ENCODE measurements at places on chromosomes 7 and 10. TPM values are rescaled to one million over a fixed set of nuclear protein-coding genes. Genes with fewer than 3 reads are reported as not detected.

- H3K27ac ChIP-seq: no peak overlapping the region
- no peak for DNase-seq
These were observed 38.0 kb downstream of the ADD3 start for GRCh38 chr10:110045772-110046171.

DNA sequence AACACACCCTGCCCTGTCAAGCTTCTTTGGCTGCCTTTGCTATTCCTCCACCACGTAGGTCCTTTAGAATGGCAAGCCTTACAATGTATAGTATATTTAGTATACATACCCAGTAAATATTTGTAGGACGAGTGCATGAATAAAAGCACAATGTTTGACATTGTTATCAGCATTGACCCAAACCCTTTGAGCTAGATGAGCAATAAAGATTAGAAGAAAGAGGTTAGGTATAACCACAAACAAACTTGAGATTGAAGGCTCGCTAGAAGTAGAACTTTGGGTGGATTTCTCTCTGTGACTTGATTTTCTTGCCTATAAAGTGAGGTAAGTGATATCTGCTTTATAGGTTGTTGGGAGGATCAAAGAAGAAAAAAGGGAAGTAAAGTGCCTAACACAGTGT lies 561.0 kb upstream of the GALNT17 start:
- no peak for DNase-seq
- no peak overlapping the region for H3K4me3 ChIP-seq
- no peaks in the 10 kb centered on the region for H3K27me3 ChIP-seq
- no peaks in the 10 kb centered on the region for H3K36me3 ChIP-seq
- H3K4me1 ChIP-seq: no peaks in the 10 kb centered on the region
- H3K27ac ChIP-seq: no peak overlapping the region

GRCh38 chr7:107690611-107691010 lies 30.0 kb downstream of the SLC26A4 start:
- no peak overlapping the region for H3K27ac ChIP-seq
- no peak overlapping the region for H3K4me3 ChIP-seq
- no peak for DNase-seq

DNA sequence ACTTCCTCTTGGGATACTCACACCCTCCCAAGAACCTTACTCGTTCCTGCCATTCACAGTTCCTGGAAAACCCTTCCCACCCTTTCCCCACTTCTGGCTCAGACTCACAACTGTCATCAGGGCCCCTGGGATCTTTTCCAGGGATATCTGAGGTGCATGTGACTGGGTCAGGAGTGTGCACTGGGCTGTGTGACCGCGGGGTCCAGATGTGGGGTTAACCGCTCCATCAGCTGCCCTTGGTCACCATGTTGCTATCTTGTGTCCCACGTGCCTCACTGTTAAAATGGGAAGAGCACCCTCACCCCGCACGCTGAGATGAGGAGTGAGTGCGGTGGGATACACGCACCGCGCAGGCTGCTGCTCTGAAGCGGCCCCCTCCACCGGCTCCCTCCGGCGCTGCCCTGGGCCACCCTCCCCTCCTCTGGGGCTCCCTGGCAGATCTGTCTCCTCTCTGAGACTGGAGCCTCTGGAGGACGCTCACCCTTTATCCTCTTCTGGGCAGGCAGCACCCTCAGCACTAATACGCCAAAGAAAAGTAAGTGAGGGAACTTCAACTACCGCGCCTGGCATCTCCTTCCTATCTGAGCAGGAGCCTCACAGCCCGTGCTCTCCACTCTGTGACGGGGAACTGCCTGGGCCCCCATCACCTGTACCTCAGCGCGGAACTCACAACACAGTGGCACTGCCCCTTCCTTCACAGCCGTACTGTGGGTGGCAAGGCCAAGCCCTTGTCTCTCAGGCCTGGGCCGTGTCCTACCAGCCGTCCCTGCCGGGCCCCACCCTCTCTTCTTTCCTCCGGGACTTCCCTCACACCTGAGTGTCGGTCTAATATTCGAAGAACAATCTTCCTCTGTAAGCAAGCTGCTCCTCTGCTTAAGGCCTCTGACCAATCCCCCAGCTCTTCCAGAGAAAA lies 15.6 kb downstream of the COBL start:
- no peaks in the 10 kb centered on the region for H3K36me3 ChIP-seq
- no peak for DNase-seq
- no peaks in the 10 kb centered on the region for H3K27me3 ChIP-seq

DNA sequence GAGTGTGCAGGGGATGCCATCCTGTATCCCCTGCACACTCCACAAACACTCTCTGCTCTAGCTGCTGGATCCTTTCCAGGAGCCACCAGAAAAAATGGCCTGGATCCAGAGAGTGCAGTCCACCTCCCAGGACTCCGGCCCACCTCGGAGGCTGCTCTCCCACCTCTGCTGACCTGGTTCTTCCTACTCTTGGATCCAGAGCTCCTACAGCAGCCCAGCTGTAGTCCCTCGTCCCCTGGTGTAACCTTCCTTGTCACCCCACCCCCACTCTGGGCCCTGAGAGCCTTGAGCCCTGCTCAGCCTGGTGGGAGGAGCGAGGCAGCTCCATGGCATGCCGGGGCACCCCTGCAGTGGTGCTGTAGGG lies 54.4 kb downstream of the GOLGA7B start:
- H3K36me3 ChIP-seq: no peaks in the 10 kb centered on the region
- H3K4me1 ChIP-seq: no peaks in the 10 kb centered on the region
- DNase-seq: no peak
- no peak overlapping the region for H3K4me3 ChIP-seq

- H3K4me1 ChIP-seq: no peaks in the 10 kb centered on the region
- H3K27ac ChIP-seq: no peak overlapping the region
- no peak for DNase-seq
- H3K36me3 ChIP-seq: peaks cover 17% of the 10 kb centered on the region
- H3K4me3 ChIP-seq: no peak overlapping the region
These were observed 77.1 kb downstream of the MPLKIP start for GRCh38 chr7:40057292-40057691.

DNA sequence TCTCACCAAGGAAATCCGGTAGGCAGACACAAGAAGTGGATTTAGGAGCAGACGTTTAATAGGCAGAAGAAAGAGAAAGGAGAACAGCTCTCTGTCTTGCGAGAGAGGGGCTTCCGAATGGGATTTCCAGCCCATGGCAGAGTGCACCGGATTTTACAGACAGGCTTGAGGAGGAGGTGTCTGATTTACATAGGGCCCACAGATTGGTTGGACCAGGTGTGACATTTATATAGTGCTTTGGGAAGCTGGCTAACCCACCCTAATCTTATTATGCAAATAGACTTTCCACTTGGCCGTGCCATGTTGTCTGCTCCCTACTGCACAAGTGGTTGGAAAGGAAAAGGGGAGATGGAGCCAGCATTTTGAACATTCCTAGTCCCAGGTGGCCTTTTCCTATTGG lies 57.8 kb downstream of the ANKMY2 start:
- no peak for DNase-seq
- no peak overlapping the region for H3K27ac ChIP-seq
- H3K4me1 ChIP-seq: no peaks in the 10 kb centered on the region
- no peak overlapping the region for H3K4me3 ChIP-seq
- H3K36me3 ChIP-seq: no peaks in the 10 kb centered on the region
- H3K27me3 ChIP-seq: no peaks in the 10 kb centered on the region

GRCh38 chr10:52616395-52616764 lies 156.2 kb downstream of the MBL2 start:
- H3K4me1 ChIP-seq: no peaks in the 10 kb centered on the region
- no peaks in the 10 kb centered on the region for H3K27me3 ChIP-seq
- H3K4me3 ChIP-seq: no peak overlapping the region
- no peak for DNase-seq
- H3K27ac ChIP-seq: no peak overlapping the region

DNA sequence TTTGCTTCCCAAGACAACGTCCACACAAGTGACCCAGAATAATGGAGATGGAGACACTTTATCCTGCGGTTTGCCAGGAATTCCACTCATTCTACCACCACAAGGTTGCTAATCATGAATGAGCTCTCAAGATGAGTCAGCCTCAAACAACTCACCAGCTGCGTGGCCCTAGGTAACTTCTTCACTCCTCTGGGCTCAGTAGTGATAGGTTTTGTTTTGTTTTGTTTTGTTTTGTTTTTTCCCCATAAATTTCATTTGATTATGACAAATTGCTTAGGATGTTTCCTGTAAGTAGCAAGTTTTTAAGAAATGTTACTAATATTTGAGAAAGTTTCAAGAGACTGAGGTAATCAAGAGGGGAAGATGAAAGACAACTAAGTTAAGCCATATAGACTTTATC lies 286.8 kb downstream of the PARD3 start:
- H3K27ac ChIP-seq: peak overlapping the region; percentile 97
- peaks cover 39% of the 10 kb centered on the region for H3K4me1 ChIP-seq
- peak; percentile 89 for DNase-seq
- no peaks in the 10 kb centered on the region for H3K27me3 ChIP-seq
- H3K4me3 ChIP-seq: no peak overlapping the region

DNA sequence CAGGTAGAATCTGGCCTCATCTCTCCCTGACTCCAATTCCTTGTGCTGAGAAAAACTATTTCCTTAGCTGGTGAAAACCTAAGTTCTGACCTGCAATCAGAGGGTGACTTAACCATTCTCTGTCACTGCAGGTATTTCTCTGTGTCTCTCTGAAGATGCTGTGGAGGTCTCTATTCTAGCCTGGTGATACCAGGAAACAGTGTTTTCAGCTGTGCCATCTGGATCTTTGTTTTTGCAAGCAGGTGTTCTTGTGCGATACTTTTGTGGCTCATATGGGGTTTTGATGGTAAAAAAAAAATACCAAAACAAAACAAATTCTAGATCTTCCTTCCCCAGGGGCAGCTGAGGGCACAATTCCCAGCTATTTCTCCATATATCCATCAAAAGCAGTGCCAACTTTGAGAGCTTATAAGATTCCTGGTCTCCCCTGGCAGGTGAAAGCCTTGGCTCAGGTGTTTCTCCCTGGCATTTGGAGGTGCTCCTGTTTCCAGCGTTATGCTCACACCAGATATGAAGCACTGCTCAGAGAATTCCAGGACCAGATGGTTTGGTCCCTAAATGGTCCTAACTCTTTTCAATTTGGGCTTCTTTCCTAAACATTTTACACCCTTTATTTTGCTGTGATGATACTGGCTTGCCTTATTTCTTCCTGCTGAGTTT lies 9.9 kb upstream of the NPVF start:
- H3K36me3 ChIP-seq: no peaks in the 10 kb centered on the region
- H3K27ac ChIP-seq: no peak overlapping the region
- no peak overlapping the region for H3K4me3 ChIP-seq
- no peaks in the 10 kb centered on the region for H3K4me1 ChIP-seq

GRCh38 chr7:128810997-128811396 lies 19.2 kb upstream of the FLNC start:
- no peak overlapping the region for H3K27ac ChIP-seq
- H3K4me3 ChIP-seq: no peak overlapping the region
- 0 out of 2 replicates have a peak, but pooled peaks cover 3% of the 10 kb centered on the region for H3K36me3 ChIP-seq
- no peak for DNase-seq
- H3K4me1 ChIP-seq: no peaks in the 10 kb centered on the region

Gene IRF5
- not detected for total RNA-seq

Gene STOX1
- total RNA-seq: 1.6 TPM

Gene SPDYE16
- not detected for total RNA-seq
